ENCODE measurements at places on chromosomes 4 and X.

GRCh38 chr4:3342182-3342854 is 49.5 kb downstream of the RGS12 start:
- H3K4me1 ChIP-seq: peaks cover 19% of the 10 kb centered on the region
- no peaks in the 10 kb centered on the region for H3K27me3 ChIP-seq
- no peaks in the 10 kb centered on the region for H3K36me3 ChIP-seq
- peak overlapping the region; percentile 51 for H3K27ac ChIP-seq
- DNase-seq: no peak
- H3K4me3 ChIP-seq: no peak overlapping the region

DNA sequence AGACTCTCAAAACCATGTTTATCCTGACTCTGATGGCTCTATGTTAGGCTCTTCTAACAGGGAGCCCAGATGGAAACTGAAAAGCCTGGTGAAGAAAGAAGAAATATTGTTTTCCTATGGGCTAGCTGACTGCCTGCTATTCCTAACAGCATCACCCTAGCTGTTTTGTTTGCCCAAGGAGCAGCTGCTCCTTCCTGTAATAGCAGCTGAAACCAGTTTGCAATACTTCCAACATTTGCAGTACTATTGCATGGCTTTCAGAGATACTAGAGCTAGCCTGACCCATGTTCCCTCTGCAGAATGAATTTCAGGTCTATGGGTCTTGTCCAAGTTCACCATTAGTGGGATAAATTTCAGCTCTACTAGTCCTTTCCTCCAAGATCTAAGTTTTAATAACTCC is 495.2 kb downstream of the INPP4B start:
- H3K36me3 ChIP-seq: peaks cover 49% of the 10 kb centered on the region
- H3K27me3 ChIP-seq: no peaks in the 10 kb centered on the region
- DNase-seq: no peak
- peak overlapping the region; percentile 83 for H3K27ac ChIP-seq

- peaks cover 44% of the 10 kb centered on the region for H3K36me3 ChIP-seq
- H3K4me1 ChIP-seq: peaks cover 58% of the 10 kb centered on the region
Observed at GRCh38 chrX:41352329-41352838, 18.4 kb downstream of the DDX3X start.

DNA sequence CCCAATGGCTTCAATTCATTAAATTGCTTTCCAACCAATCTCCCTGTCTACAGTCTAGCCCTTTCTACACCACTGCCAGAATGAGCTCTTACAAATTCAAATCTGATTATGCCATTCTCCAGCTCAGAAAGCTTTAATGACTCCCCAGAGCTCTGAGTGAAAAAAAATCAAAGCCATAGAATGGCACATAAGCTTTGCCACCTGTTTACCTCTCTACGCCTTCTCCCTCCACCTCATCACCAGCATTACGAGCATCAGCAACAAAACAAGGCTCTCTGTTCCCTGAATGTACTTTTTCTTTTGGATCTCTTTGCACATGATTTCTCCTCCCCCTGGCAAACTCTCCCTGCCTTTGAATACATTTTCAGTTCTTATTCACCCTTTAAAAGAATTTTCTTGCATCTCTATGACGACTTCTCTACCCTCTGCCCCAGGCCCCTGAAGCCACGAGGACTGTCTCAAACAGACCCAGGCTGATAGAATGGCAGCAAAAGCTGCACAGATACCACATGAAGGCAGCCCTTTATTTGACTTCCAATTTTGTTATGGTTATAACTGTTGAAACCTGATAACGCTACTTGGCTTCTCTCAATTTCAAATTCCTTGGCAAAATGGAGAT is 516.0 kb downstream of the PCDH7 start:
- H3K27me3 ChIP-seq: no peaks in the 10 kb centered on the region
- no peaks in the 10 kb centered on the region for H3K36me3 ChIP-seq
- no peak overlapping the region for H3K27ac ChIP-seq
- no peak for DNase-seq
- H3K4me1 ChIP-seq: no peaks in the 10 kb centered on the region
- H3K4me3 ChIP-seq: no peak overlapping the region

GRCh38 chr4:113397114-113397701 is 347.8 kb downstream of the ANK2 start:
- H3K27me3 ChIP-seq: peaks cover 5% of the 10 kb centered on the region
- no peak overlapping the region for H3K27ac ChIP-seq
- H3K4me3 ChIP-seq: no peak overlapping the region
- H3K36me3 ChIP-seq: no peaks in the 10 kb centered on the region

- no peak overlapping the region for H3K4me3 ChIP-seq
- no peak for DNase-seq
- peaks cover 3% of the 10 kb centered on the region for H3K4me1 ChIP-seq
- H3K27ac ChIP-seq: no peak overlapping the region
- no peaks in the 10 kb centered on the region for H3K36me3 ChIP-seq
Observed at GRCh38 chr4:88880501-88881226, 176.3 kb downstream of the FAM13A start.

- DNase-seq: no peak
- no peak overlapping the region for H3K4me3 ChIP-seq
- H3K27me3 ChIP-seq: peaks cover 33% of the 10 kb centered on the region
- no peaks in the 10 kb centered on the region for H3K36me3 ChIP-seq
- H3K4me1 ChIP-seq: peaks cover 12% of the 10 kb centered on the region
Observed at GRCh38 chrX:44036336-44036735, 63.1 kb upstream of the NDP start.

DNA sequence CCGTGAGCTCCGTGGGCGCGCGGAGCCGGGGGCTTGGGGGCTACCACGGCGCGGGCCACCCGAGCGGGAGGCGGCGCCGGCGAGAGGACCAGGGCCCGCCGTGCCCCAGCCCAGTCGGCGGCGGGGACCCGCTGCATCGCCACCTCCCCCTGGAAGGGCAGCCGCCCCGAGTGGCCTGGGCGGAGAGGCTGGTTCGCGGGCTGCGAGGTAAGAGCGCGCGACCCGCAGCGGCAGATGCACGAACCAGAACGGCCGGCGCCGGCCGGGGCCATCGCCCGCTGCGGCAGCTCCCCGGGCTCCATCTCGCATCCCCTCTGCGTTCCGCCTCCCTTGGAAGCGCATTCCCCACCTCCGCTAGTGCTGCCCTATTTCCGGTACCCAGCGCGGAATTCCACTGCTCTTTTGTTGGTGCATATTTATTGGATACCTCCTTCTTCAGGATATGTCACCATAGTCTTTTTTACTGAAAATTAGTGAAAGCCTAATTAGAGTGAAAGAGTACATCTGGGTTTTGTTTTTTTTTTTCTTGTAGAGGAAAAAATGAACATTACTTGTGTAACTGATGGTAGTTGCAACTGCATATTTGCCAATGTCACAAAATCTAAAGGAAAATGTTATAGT is 797 bp downstream of the PKD2 start:
- H3K27me3 ChIP-seq: peaks cover 13% of the 10 kb centered on the region
- no peak for DNase-seq
- peak overlapping the region; percentile 78 for H3K27ac ChIP-seq
- H3K4me3 ChIP-seq: peak overlapping the region; percentile 86
- peaks cover 40% of the 10 kb centered on the region for H3K4me1 ChIP-seq

GRCh38 chrX:136168929-136169735 is 21.8 kb downstream of the FHL1 start:
- H3K36me3 ChIP-seq: no peaks in the 10 kb centered on the region
- H3K4me3 ChIP-seq: no peak overlapping the region
- H3K27ac ChIP-seq: no peak overlapping the region

GRCh38 chr4:20253283-20253734 is 1.6 kb downstream of the SLIT2 start:
- H3K27ac ChIP-seq: no peak overlapping the region
- no peak for DNase-seq
- peaks cover 9% of the 10 kb centered on the region for H3K4me1 ChIP-seq
- H3K27me3 ChIP-seq: peaks cover 59% of the 10 kb centered on the region
- H3K4me3 ChIP-seq: no peak overlapping the region

GRCh38 chrX:39854772-39855747 is 242.7 kb downstream of the BCOR start:
- peaks cover 92% of the 10 kb centered on the region for H3K4me1 ChIP-seq
- peak; percentile 82 for DNase-seq
- peaks cover 7% of the 10 kb centered on the region for H3K36me3 ChIP-seq
- peak overlapping the region; percentile 99 for H3K27ac ChIP-seq

DNA sequence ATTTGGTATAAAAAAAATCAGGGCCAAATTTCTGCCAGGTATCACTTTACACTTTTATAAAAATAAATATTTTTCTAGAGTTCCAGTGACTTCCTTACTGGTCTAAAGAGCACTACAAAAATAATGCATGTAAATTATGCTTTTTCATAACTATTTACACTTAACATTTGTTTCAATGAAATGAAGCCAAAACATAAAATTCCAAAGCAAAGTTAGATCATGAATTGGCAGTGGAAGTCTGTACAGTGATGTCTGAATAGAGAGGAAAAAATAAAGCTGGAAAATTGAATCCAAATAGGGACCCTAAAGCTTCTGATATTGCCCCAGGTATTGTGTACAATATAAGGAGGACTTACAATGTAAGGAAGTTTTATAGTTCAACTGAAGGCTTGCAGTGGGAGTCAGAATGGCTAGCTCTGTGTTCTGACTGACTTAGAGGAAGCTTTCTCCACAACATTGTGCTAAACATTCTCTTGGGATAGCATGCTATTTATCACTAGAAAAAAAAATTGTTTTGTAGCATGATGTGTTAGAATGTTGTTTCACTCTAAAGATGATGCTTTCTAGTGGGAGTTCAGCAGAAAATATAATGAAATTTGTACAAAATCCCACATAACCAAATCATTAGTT is 288.2 kb upstream of the UGT8 start:
- peaks cover 3% of the 10 kb centered on the region for H3K27me3 ChIP-seq
- no peak for DNase-seq
- no peaks in the 10 kb centered on the region for H3K36me3 ChIP-seq
- H3K4me3 ChIP-seq: no peak overlapping the region
- H3K27ac ChIP-seq: no peak overlapping the region
- H3K4me1 ChIP-seq: no peaks in the 10 kb centered on the region

DNA sequence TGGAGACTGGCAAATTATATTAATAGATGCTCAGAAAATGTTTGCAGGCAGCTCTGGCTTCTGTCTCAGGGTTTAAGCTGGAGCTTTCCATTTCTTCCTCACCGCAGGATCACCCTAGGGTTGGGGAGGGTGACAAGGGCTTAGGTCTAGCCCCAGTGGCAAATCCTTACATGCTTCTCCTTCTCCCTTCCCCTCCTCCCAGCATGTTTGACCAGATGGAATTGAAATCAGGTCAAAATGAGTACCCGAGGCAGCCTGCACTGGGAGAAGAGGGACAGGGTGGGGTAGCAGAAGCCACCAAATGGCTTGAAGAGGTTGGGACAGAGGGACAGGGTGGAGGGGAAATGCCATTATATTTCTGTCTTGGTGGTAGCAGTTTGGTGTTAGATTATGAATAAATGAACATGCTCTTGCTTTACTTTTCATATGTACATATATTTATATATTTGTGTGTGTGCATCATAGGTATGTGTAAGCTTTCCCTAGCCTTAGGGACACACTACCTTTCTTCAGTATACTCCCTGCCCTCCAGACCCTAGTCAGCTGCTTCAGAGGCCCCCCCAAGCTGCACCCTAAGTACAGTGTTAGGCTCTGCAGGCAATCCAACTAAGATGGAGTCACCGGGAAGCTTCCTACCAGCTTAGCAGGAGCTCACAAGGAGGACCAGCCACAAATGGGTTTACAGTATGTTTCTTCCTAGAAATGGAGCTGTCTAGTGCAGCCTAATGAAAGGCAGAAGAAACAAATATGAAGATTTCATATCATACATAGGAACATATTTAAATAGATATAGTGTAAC is 1.8 kb downstream of the TMEM35A start:
- H3K27ac ChIP-seq: no peak overlapping the region
- peaks cover 2% of the 10 kb centered on the region for H3K4me1 ChIP-seq
- H3K27me3 ChIP-seq: peaks cover 54% of the 10 kb centered on the region
- no peak for DNase-seq
- no peak overlapping the region for H3K4me3 ChIP-seq

DNA sequence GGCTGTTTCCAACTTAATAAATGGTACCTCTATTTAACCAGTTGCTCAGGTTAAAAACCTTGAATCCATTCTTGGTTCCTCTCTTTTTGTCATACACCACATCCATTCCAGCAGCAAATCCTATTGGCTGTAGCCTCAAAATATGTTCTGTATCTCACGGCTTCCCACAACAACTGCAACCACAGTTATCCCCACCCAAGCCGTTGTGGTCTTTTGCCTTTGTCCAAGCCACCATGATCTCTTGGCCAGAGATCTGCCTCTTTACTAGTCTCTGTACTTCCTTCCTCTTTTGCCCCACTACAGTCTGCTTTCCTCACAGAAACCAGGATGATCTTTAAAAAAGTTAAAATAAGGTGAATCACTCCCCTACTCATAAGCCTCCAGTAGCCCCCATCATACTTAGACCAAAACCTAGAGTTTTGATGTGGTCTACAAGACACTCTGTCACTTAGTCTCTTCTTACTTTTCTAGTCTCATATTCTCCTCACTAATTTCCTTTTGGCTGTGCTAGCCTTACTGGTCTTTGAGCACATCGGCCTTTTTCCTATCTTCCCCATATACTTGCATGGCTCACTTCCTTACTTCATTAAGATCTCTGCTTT is 10.3 kb downstream of the MAOA start:
- H3K27me3 ChIP-seq: peaks cover 37% of the 10 kb centered on the region
- peaks cover 5% of the 10 kb centered on the region for H3K4me1 ChIP-seq
- H3K27ac ChIP-seq: no peak overlapping the region
- H3K36me3 ChIP-seq: no peaks in the 10 kb centered on the region
- H3K4me3 ChIP-seq: no peak overlapping the region

GRCh38 chrX:139293991-139294390 is 236.5 kb upstream of the F9 start:
- DNase-seq: no peak
- H3K27me3 ChIP-seq: peaks cover 43% of the 10 kb centered on the region
- H3K27ac ChIP-seq: no peak overlapping the region
- H3K4me1 ChIP-seq: no peaks in the 10 kb centered on the region
- no peak overlapping the region for H3K4me3 ChIP-seq
- no peaks in the 10 kb centered on the region for H3K36me3 ChIP-seq

GRCh38 chr4:42724451-42724850 is 67.5 kb upstream of the ATP8A1 start:
- no peak overlapping the region for H3K4me3 ChIP-seq
- no peaks in the 10 kb centered on the region for H3K27me3 ChIP-seq
- H3K27ac ChIP-seq: no peak overlapping the region
- H3K4me1 ChIP-seq: peaks cover 4% of the 10 kb centered on the region
- H3K36me3 ChIP-seq: no peaks in the 10 kb centered on the region

DNA sequence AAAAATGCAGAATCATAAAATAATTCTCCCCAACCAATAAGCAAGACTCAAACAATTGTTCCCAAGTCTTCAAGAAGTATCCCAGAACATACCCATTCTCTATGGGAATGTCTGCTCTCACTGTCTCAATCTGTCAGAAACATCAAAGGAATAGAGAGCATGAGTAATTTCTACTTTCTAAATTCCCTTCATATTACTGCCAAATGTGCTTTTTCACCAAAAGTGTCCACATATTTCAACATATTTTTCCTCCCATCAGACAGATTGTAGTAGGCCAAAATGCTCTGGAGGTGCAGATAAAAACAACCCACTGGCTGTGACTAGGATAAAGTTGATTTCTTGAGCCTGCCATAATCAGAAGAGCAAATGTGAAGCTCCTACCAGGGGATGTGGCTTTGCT is 692.0 kb upstream of the FAM241A start:
- H3K4me1 ChIP-seq: no peaks in the 10 kb centered on the region
- DNase-seq: no peak
- H3K27ac ChIP-seq: no peak overlapping the region
- no peaks in the 10 kb centered on the region for H3K36me3 ChIP-seq
- H3K27me3 ChIP-seq: no peaks in the 10 kb centered on the region
